Activated CD4-positive, alpha-beta T cell treated with anti-CD3 and anti-CD28 coated beads for 36 hours (primary cell): ENCODE measurements at places on chromosomes 4 and X.

GRCh38 chrX:155071694-155072280 lies 479 bp downstream of the BRCC3 start:
- DNase-seq: no peak

GRCh38 chr4:76708971-76709771 lies 188.8 kb downstream of the SOWAHB start:
- no peak for DNase-seq

DNA sequence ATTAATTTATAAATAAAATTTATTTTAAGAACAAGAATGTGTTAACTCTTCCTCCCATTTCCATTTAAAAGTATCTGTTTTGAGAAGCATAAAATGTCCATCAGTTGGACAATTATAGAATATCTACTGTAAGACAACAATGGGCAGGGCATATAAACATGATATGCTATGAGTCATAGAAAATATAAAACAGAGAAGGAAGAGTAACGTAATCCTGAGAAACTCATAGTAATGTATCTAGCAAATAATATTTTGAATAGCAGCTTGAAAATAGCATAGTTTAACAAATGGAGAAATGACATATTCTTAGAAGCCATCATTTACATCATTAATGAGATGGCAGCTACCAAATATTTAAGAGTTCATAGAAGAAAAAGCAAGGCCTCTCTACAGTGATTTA lies 820.3 kb upstream of the PCDH10 start:
- no peak for DNase-seq

DNA sequence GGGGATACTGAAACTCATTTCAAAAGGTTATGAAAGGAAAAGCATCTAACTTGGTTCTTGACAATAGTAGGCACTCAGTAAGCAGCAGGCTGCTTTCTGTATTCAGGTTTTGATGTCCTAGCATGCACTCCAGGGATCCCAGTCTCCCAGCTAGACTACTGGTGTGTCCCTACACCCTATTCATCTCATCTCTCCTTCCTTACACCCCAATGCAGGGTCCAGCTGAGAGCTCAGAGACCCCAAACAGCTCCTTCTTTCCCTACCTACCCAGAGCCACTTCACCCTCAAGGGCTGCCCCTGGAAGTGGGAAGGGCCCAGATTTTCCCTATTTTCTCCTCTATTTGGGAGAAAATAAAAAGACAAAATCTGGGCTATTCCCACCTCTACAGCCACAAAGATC lies 1.6 kb upstream of the EFNB1 start:
- no peak for DNase-seq

DNA sequence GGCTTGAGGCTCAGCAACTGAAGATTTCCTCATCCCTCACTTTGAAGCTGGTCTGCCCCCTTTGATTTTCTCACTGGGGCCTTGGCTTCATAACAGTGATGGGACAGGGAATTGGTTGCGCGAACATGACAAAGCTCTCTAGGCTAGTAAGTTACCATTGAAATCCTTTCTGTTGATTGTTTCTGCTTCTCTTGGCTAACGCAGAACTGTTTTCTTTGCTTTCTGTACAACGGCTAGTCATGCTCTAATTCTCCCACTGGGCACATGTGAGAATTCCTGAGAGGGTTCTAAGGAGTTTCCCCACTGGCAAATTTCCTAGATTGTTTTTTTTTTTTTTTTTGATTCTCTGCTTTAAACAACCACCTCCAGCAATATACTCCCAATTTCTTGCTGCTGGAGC lies 738.6 kb downstream of the PCDH7 start:
- no peak for DNase-seq

- DNase-seq: peak; percentile 75
Measured at GRCh38 chr4:1512738-1513660, 106.8 kb upstream of the NKX1-1 start.

- DNase-seq: no peak
Measured at GRCh38 chr4:171880136-171880535, 66.9 kb downstream of the GALNTL6 start.

GRCh38 chr4:78772526-78773091 lies 3.5 kb upstream of the BMP2K start:
- DNase-seq: no peak

DNA sequence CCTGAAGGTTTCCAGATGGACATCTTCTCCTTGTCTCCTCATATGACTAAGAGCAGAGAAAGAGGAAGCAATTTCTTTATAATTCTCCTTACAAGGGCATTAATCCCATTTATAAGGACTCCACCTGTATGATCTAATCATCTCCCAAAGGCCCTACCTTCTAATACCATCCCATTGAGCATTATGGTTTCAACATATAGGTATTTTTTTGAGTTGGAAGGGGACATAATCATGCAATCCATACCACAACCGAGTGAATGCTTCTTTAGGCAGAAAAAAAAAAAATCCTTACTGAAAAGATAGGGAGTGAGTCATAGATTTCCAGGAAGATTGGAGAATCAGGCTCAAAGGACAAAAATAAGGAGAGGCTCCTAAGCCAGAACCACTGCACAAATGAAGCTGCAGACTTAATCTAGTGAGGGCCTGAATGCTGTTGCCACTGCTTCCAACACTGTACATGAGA lies 312.5 kb upstream of the HS3ST1 start:
- no peak for DNase-seq

DNA sequence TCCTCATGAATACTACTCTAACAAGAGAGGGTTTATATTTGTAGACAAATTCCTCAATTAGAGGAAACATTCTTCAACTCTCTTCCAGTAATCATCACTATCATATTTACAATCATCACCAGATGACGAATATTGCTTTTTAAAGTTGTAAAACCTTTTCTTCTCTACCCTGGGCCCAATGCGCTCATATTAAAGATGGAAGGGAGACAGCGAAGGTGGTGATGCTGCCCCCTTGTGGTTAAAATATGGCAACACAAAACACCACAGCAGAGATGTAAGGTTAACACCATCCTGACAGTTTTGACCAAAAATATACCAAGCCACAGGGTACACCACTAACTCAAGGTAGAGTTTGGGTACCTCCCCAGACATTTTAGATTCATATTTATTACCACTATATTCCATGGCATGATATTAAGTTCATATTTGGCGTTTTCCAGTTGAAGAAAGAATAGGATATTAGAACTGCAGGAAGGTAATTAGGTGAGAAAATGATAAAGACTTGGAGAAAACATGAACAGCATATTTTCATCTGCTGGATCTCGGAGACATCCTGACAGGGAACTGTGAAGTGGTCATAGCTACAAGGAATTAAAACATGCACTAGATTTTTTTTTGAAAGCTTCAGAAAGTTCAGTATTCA lies 72.8 kb downstream of the SLC9A7 start:
- peak; percentile 52 for DNase-seq

GRCh38 chrX:92270936-92271855 lies 492.0 kb downstream of the PCDH11X start:
- no peak for DNase-seq
